Activated CD8-positive, alpha-beta memory T cell treated with anti-CD3 and anti-CD28 coated beads, Interleukin-2, amount 10 ng/mL, durations not matched to agents 7 days and 5 days (primary cell): ENCODE measurements at places on chromosomes 12 and 14.

DNA sequence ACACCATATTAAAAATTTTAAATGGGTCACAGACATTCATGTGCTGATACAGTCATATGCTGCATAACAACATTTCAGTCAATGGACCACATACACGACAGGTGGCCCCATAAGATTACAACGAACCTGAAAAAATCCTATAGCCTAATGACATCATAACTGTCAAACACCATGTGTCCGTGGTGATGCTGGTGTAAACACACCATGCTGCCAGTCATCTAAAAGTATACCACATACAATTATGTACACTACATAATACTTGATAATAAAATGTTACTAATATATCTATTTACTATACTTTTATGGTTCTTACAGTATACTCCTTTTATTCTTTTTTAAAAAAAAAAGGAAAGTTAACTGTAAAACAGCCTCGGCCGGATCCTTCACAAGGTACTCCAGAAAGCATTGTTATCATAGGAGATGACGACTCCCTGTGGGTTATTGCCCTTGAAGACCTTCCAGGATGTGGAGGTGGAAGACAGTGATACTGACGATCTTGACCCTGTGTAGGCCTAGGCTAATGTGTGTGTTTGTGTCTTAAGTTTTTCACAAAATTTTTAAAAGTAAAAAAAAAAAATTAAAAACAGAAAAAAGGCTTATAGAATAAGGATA lies 5.0 kb upstream of the TDG start:
- no peak for DNase-seq

DNA sequence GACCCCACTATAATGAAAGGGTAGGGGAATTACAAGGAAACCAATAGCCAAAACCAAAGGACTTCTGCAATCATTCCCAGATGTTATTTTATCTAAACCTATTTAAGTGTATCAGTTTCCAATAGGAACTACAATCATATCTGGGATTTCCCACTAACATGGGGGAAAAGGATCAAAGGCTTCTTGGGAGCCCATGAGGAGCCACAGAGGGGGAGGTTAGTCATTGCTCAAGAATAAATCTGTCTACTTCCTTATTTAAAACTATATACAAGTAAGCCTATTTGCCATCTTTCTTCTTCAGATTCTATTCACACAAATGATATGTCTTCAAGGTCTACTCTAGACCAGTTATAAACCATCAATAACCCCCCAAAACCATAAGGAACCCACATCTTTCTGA lies 33.1 kb downstream of the FGD6 start:
- no peak for DNase-seq

GRCh38 chr14:101354726-101355125 lies 206.6 kb upstream of the DIO3 start:
- DNase-seq: no peak

GRCh38 chr12:90239732-90240260 lies 531.2 kb upstream of the ATP2B1 start:
- DNase-seq: no peak

DNA sequence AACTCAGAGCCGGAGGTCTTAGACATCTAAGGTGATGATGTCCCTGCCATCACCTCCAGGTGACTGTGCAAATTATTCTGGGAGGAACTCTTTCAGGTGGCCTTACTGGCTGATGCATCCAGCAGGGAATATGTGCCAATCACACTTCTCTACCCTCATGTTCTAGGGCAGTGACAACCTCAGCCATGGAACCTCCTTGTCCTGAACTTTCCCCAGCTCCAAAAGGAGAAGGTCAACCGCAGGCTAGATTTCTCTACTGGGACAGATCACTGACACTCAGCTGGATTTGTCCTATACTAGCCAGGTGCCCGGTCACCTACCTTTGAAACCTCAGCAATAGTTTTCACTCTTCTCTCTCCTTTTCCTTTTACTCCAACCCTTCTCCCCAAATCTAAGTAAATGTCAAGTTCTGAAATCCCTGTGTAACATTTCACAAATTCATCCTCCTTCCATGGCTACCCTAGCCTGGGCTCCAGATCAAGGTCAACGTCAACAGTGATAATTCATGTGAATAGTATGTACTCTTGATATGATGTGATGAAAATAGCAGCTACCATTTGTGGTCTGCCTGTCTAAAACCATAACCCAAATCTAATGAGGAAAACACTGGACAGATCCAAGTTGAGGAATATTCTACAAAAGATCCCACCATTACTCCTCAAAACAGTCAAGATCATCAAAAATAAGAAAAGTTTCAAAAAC lies 115.0 kb upstream of the EGLN3 start:
- no peak for DNase-seq

GRCh38 chr12:108890208-108890607 lies 10.3 kb downstream of the DAO start:
- DNase-seq: peak; percentile 47

DNA sequence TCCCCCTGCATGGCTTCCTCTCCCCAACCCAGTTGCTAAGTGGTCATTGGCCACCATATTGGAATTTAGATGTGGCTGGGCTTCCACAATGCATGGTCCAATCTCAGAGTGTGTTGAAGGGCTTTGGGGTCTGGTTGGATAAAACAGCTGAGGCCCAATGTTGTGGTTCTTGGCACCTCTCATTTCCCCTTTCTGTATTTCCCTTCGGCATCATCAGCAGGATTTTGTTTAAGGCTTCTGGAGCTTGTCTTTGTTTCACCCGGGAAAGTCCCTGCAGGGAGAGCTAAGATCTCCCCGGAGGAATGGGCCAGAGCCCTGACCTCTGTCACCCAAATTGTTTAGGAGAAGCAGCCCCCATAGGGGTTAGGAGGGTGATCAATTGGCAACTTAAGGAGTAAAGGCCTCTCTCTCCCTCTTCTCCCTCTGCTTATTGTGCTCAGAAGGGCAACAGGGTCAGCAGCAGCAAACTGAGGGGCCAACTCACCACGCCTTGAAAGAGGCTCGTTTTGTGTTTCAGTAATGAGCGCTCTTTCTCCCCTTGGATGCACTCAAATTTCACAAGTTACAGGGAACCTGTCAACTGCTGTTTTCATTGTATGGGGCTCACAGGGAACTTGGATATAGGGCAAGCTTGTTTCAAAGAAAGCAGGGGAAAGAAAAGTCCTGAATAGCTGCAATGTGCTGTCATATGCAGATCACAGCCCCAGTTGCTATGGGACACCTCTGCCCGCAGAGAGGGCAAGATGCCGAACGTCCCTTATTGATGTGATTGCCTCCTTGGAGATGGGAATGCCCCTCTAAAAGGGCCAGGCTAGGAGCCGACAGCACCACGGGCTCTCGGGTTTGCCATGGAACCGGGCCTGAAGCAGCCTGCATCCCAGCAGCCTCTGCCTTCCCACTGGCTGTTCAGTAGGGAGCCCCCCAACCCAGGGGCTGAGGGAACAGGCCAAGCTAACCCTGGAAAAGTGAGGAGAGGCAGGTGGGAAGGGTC lies 223.7 kb downstream of the ZFP36L1 start:
- DNase-seq: no peak

DNA sequence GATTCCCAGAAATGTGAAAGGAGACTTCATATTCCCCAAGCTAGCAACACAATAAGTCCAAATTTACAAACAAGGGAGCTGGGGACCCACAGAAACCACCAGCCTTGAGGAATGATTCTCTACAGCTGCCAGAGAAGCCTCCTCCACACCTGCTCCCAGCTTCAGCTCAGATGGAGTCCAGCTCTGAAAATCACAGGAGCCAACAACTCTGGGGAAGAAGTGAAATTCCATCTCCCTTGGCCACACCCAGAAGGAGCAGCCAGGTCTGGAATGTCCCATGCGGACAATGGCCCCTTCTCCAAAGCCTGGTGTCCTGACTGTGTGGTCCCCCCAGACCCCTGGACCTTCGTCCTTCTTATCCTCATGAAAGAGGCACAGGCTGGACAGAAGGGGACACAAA lies 45.4 kb downstream of the SYNE3 start:
- no peak for DNase-seq
